HFFc6 (cell line): ENCODE measurements at places on chromosomes 6 and 20. TPM values are rescaled to one million over a fixed set of nuclear protein-coding genes. Genes with fewer than 3 reads are reported as not detected.

SIRPB2 gene
- total RNA-seq, result not detected in 2 replicates

CLDN20 gene
- total RNA-seq, result not detected in 3 replicates

EDN1 gene
- total RNA-seq, result 3.5 to 7.6 TPM (median 5.9 TPM) in 3 replicates

IP6K3 gene
- total RNA-seq, result 0.48 to 0.83 TPM (median 0.79 TPM) in 3 replicates

DNA sequence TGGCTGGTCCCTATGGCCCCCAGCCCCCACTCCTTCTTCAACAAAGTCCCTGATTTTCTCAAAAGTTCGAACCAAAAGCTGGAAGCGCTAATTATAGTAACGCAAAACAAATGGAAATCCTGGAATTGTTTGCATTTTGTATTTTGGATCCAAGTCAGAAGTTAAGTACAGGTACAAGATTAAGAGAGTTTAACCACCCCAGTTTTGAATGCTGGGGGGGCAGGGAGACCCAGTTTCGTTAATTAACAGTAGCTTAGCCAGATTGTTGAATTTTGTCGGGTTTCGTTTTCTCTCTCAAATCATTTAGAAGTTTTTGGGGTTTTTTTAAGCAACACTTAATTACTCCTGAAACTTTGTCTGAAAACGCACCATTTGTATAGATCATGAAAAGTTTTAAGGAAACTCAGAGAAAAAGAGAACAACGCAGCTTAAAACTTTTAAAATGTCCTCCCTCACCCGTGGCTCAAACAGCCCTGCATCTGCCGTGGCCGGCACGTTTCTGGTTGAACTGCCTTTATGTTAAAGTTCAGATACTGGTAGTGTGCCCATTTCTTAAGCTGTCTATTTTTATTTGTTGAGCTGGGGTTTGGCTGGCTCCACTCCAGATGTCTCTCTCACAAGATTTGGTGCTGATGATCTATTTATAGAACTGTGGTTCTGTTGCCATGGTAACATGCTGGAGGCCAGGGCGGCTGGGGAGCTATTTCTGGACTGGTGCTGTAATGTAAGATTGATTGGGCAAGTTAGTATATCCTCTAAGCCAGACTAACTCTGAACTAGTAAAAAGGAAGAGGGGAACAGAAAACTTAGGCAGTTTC lies 55.0 kb downstream of the GNAS start:
- peak; percentile 99 for DNase-seq

DNA sequence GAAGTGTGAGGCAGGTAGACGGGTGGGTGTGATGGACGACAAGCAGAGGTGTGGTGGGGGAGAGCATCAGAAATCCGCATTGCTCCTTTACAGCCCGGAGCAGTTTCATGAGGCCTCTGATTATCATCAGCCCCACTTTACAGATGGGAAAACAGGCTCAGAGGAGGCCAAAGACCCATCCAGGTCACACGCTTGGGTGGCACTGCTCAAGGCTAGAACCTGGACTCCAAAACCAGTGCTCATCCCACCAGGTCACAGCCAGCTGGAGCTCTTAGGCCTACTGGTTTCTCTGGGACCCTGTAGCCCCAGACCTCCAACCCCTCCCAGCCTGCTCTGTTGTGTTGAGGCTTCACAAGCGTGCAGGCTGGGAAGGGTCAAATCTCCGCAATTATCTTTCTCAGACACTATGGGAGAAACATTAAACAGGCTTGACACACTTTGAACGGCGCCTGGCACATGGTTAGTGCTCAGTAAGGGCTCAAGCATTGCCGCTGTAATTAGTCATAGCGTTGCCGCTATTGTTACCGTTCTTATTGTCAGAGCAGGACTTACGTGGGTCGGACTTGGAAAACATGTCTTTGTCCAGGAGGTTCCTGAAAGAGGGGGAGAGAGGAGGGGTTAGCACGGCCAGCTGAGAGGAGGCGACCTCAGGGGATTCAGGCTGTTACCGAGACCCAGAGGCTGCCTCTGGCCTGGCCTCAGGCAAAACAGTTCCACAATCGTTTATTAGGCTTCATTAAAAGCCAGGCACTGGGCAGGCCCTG lies 16.6 kb downstream of the CPNE5 start:
- no peak for DNase-seq

TRIM10 gene
- not detected in 3 replicates for total RNA-seq

RAB23 gene
- total RNA-seq, result 23.1 to 29.0 TPM (median 26.6 TPM) in 3 replicates

PERP gene
- total RNA-seq, result 49.8 to 62.4 TPM (median 56.2 TPM) in 3 replicates

DNA sequence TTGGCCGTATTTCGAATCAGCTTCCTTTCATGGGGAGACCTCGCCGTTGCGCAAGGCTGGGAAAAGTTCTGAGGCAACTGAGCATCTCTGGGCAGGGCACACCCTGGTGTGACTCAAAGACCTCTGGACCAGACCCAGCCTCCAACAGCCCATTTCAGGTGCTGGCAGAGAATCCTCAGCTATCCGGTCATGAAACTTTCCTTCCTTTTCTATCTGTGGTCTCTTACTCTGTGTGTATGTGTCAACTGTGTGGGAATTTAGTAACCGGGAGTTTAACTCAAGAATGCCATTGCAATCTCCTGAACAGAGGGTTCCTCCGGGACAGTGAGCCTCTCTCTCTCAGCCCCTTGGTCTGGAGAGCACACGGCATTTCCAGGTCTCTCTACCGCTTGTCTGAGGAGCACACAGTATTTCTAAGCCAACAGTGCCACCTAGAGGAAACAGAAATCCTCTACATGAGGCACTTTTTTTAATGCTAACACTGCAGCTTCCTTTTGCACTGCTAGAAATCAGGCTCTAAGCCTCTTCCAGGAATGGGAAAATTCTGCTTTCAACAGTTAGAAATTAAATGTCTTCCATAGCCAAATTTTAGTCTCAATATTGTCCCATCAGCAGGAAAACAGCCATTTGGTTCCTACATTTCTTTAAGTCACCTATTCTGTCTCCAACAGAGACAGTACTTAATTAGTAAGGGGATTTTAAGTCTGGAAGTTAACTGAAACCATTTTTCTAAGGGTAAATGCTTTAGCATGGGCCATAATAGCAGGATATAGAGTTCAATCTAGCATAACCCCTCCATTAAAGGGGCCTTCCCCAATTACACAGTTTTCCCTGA lies 32.7 kb downstream of the PLN start:
- DNase-seq, result peak; percentile 73
